Stimulated activated CD4-positive, alpha-beta T cell treated with anti-CD3 and anti-CD28 coated beads, Interleukin-4, amount 100 ng/mL, for 48 hours (primary cell): ENCODE measurements at places on chromosomes 6 and 20.

DNA sequence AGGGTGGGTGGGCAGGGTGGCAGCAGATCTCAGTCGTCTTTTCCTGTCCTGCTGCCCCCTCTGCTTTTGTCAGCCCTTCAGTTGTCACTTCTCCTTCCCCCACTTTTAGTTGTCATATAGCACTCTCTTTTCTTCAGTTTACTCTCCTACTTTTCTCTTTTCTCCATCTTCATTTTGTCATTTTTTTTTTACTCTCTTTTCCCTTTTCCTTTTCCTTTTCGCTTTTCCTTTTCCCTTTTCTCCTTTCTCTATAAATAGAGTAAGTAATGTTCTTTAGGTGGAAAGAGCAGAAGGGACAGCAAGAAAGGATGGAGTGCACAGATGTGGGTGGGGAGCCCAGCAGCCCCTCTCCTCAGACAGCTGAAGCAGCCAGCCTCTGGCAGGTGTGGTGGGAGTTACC lies 108.6 kb downstream of the LRRC1 start:
- no peak for DNase-seq

GRCh38 chr20:49668181-49668877 lies 45.3 kb downstream of the B4GALT5 start:
- DNase-seq: peak; percentile 35

DNA sequence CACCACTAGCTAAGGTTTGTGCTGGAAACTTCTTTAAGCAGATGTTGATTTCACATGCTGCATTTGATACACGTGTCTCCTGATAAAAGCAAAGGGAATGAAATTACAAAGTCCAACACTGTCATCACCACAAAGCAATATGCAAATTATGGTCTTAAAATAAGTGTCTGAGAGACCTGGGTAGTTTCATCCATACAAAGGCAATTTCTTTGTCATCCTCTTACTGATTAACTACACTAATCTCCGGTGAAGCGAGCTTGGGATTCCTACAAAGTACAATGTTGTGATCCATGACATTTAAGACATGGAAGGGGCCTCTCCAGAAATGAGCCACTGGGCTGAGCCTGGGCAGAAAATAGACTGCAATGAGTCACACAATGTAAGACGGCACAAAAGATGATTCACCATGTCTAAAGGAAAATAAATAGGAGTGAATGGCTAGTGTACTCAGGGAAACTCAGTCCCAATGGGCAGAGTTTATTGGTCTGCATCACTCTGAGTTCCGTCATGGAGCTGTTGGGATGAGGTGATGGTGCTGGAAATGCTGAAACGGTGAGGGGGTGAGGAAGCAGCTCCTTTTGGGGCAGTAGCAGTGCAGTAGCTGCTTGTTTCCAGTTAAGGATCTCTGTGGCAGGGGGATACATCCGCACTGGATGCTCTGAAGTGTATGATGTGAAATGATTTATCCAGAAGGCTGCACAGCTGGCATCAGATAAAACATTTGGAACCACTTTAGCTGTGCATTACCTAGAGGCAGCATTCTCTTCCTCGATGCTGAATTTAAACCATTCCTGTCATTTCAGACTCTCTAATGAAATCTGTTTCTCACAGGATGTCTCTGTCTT lies 103.3 kb downstream of the IBTK start:
- DNase-seq: no peak

- no peak for DNase-seq
These were observed 72.1 kb downstream of the PERP start for GRCh38 chr6:138035070-138035469.

DNA sequence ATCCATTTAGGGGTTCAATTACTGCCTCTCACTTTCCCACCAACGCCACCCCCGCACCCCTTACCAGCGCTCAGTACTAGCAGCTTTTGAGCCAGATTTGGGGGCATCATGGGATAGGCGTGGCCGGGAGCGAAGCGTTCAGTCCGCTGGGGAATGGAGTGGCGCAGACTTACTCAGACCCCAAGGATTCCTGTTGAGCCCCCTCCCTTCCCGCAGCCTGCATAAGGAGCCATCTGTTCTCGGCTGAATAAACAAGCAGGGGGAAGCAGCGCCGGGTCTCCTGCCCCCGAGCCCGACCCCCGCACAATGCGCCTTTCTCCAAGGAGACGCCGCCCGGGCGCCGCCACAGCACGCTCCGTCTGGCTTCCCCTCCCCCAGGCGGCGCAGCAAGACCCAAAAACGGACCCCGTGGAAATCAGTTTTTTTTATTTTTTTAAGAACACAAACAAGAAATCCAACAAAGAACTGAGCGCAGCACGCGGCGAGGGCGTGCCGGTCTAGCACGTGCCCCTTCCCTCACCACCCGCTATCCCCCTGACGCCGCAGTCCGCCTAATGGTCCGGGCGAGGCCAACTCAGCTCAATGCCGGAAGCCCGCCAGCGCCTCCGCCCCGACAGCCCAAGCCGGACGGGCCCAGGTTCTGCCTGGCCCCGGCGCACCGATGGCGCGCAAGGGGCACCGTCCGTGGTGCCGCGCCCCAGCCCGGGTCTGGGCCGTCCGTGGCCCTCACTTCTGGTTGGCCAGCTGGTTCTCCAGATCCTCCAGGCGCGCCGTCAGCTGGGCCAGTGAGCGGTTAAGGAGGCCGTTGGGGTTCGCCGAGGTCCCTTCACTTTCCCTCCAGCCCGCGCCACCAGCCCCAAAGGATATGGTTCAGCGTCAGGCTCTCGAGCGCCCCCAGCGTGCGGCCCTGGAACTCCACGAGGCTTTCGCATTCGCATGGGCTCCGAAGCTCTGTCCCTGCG lies 13.3 kb upstream of the RBPJL start:
- DNase-seq: peak; percentile 90

DNA sequence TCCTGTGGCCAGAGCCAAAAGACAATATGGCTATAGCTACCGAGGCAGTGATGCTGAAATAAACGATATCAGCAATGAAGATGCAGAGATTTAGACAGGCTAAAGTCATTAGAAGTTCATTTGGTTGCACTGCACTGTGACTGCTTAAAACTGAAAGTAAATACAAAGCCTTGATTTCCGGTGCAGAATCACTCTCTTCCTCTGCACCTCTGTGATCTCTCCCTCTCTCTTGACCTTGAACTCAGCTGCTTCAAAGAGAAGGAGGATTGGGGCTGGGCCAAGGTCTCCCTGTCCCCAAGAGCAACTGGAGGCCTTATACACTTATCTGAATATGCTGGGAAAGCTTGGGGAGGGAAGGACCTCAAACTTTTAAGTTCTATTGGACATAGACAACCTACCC lies 34.6 kb upstream of the SPACA1 start:
- no peak for DNase-seq

- no peak for DNase-seq
These were observed 493.1 kb upstream of the FLRT3 start for GRCh38 chr20:14830466-14830865.

- no peak for DNase-seq
These were observed 995.3 kb upstream of the FLRT3 start for GRCh38 chr20:15332711-15333160.
